ENCODE measurements at places on chromosomes 7 and 10.
A peak's percentile ranks its signal among the peaks of the same experiment; 100 is the strongest.

DNA sequence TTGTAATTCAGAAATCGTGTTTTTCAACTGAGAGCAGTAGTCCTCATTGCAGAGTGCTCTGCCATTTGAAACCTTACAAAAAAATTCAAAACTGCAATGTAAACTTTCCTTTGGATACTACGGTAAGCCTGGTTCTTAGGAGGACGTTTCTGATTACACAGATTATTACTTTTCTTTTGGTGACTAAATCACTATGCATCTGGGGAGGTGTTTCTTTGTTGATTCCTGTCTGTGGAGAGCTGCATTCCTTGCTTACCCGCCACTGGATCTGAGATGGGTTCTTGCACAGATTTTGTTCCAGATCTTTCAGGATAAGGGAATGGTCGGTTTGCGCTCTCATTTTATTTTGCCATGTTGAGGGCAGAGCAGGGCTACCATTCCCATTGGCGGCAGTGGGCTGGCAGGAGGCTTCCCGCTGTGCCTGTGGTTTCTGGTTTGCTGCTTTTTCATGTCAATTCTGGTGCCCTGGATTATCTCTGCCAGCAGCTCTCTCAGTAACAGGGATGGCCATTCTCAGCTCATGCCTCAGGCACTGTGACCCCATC, 485.1 kb downstream of the GLRX3 start:
- DNase-seq: no peak

- no peak for DNase-seq
Observed at GRCh38 chr7:121313220-121313792, 15.5 kb upstream of the WNT16 start.

- DNase-seq: no peak
Observed at GRCh38 chr10:3668276-3668965, 116.6 kb downstream of the KLF6 start.

DNA sequence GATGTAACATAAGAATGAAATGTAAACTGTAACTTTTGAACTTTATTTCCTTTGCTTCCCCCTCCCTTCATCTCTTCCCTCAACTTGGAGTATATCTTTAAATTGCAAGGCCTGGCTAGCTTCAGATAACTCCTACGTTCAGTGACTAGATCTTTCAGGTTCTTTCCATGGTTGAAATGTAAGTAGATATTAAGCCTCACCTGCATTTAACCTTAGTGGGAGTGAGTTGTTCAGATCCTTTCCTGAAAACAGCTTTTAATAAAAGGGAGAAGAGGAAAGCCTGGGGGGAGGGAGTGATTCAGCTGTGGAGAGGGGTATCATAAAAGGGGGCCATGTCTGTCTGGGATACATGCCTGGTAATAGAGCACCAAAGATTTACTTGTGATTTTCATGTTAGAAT, 19.0 kb upstream of the PRPS1L1 start:
- DNase-seq: no peak

DNA sequence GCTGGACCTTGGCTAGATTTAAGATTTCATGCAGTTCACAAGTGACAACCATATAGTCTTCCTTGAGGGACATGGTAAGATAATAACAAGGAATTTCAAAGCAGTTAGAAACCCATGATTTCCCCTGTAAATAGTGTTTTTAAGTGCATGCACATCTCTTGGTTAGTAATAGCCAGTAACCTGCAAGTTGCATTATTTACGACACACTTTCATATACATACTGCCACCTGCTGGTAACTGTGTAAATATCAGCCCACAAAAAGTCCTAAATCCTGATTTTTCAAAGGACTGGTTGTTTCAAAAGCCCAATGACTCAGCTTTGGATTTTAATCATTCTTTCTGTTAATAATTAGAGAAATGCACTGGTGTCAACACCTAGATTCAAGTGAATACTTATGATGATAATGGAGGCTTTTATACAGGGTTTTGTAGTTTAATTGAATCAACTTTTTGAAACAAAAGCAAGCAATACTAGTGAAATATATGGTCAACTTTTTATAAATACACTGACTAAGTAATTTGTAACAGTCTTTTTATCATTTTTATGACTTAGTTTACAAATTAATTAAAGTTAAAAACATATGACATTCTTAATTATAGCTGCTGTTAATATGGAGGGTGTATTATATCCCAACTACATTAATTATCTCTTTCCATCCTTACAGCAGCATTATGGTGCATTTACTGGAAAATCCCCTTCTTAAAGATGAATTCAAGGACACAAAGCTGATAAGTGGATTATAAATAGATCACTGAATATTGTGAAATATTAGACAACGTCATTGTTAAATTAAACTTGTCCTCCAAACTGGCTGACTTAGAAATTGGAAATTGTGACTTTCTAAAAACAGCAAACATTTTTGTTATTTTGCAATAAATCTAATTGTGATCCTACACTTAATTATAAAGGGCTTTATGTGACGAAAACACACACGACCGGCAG, 367.7 kb upstream of the SEMA3D start:
- peak; percentile 73 for DNase-seq

- DNase-seq: no peak
Observed at GRCh38 chr7:131509781-131510180, 46.6 kb downstream of the PODXL start.

GRCh38 chr10:1520909-1521565, 216.3 kb downstream of the ADARB2 start:
- no peak for DNase-seq

DNA sequence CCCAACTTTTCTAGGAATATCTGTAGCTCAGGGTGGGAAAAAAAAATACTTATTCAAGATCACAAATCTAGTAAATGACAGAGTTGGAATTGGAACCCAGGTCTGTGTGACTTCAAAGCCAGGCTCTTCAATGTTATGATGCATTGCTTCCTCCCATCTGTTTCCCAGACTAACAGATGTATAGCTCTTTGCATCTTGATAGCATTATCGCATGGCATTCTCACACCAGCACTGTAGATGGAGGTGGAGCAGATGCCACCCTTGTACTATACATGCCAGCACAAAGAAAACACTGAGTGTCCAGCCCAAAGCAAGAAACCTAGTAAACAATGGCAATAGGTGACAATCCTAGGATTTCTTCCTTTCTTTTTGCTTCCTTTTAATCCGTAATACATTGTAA, 497.3 kb downstream of the NEBL start:
- DNase-seq: no peak

- DNase-seq: no peak
Observed at GRCh38 chr10:79608505-79609375, 2.0 kb upstream of the SFTPA1 start.

GRCh38 chr7:138184191-138184590, 107.9 kb downstream of the AKR1D1 start:
- DNase-seq: no peak

GRCh38 chr10:101807158-101807557, 11.1 kb downstream of the OGA start:
- no peak for DNase-seq

DNA sequence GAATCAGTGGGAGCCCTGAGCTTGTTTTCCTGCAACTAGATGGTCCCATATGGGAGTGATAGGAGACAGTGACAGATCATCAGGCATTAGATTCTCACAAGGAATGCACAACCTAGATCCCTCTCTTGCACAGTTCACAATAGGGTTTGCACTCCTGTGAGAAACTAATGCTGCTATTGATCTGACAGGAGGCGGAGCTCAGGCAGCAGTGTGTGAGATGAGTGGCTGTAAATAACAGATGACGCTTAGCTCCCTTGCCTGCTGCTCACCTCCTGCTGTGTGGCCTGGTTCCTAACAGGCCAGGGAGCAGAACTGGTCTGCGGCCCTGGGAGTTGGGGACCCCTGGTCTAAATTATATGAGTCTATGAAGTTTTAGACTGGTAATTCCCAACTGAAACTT, 3.9 kb downstream of the MIOS start:
- DNase-seq: no peak

- DNase-seq: no peak
Observed at GRCh38 chr10:5274795-5275194, 78.2 kb downstream of the AKR1C4 start.

DNA sequence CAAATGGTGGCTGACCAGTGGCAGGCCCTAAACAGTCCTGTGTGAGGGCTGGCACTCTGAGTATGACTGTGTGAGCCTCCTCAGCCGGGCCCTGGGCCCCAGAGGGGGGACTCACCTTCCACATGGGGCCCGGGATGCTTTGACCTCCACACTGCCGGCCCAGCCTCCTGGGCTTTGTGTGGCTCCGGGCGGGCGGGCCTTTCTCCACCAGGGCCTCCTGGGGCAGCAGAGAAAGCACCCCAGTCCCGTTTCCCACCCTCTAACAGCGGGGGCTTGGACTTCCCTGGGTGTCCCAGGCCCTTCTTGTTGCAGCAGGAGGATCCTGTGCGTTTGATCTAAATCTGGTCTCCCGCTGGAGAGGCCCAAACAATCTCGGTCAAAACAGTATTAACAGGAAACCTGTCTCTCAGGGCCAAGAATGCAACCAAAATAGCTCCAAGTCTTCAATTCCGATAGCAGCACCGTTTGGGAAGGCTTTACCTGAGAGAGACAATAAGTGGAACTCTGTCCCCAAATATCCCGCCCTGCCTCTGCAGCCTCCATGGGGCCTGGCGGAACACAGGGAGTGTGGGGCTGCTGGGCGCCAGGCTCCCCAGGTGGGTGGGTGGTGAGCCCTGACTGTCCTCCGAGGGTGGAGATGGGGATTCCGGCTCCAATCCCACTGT, 104.8 kb upstream of the ZNF32 start:
- DNase-seq: no peak

DNA sequence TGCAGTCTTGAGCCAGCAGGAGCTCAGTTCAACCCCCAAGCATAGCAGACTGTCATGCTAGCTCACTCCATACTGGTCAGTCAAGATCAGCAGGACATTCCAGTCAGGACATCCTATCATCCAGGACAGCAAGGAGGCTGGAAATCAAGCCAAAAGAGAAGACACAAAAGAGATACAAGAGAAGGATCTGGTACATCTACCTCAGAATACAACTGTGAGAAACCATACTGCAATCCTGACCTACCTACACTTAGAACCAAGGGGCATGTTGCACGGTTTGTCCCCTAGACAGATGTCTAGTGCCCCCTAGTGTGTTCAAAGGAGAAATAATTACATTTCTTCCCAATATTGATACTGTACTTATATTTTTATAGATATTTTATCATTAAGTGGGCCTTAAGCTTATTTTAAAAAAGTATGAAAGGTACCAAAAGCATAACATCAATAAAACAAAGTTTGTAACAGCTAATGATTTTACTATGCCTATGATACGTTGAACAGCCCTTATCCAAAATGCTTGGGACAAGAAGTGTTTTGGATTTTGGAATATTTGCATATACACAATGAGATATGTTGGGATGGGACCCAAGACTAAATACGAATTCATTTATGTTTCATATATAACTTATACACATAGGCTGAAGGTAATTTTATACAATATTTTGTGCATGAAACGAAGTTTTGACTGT, 26.7 kb downstream of the ERCC6 start:
- peak; percentile 25 for DNase-seq

- DNase-seq: peak; percentile 71
Observed at GRCh38 chr10:14751014-14751896, 23.4 kb downstream of the FAM107B start.

GRCh38 chr7:157743781-157744525, 407.1 kb downstream of the DNAJB6 start:
- no peak for DNase-seq

DNA sequence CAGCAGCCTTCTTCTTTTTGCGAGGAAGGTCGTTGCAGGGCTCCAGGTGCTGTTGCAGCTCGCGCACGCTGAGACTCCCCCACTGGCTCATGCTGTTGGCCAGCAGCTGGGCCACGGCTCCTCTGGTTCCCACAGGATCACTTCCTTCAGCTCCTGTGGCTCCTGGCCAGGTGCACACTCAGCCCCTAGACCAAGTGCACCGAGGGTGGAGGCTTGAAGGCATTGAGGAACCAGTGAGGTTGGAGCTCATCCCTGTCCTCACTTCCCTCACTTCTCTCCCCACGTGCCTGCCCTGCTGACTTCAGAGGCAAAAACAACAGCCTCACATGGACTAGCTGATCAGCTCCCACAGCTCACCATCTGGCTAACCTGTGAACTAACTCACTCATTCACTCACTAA, 46.2 kb upstream of the ADRB1 start:
- no peak for DNase-seq

DNA sequence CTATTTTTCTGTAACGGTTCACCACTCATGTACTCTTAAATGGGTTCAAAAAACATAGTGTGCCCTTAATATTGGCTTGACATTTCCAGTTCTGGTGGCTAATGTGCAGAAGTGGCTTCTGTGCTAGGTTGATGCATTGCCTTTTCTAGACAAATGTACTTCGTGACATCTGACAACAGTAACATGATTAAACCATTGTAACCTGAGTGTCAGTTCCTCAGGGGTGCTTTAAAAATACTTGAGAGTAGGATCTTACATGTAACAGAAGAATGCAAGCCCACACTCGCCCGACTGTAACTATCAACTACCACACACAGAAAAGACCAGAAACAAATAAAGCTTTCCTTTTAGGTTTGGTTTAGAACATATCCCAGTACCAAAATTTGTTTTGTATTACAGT, 393.4 kb upstream of the NFE2L3 start:
- no peak for DNase-seq

GRCh38 chr7:22550514-22551030, 50.6 kb upstream of the STEAP1B start:
- DNase-seq: no peak

- no peak for DNase-seq
Observed at GRCh38 chr7:104852386-104852785, 161.6 kb upstream of the KMT2E start.

- peak; percentile 26 for DNase-seq
Observed at GRCh38 chr7:97149843-97150242, 32.3 kb downstream of the SDHAF3 start.

DNA sequence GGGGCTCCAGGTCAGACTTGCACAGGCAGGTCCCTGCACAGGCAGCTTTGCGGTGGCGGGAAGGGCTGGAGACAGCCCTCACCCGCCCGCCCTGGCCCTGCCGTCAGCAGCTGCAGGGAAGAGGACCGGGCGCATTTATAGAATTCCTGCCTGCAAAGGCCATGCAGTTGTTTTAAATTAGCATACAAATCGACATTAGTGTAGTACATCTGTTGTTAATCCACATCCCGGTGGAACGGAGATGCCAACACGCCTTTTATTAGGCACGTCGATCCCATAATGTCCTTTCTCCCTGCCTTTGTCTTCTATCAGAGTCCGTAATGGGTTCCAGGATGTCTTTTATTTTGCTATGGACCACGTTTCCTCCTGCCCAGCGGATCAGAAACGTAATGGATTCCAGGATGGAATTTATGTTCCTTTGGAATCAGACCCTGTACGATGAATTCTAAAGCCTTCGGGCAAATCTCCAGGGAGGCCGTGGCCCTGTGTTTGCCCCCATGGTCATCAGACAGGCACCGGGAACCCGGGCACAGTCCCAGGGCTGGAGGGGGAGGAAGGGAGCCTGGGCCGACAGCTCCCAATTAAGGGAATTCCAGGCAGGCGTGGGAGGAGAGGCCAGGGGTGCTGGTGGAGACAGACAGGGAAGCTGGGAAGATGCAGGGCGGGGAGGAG, 123.9 kb downstream of the COL26A1 start:
- DNase-seq: peak; percentile 61
